ENCODE measurements at places on chromosomes 3 and 15.

DNA sequence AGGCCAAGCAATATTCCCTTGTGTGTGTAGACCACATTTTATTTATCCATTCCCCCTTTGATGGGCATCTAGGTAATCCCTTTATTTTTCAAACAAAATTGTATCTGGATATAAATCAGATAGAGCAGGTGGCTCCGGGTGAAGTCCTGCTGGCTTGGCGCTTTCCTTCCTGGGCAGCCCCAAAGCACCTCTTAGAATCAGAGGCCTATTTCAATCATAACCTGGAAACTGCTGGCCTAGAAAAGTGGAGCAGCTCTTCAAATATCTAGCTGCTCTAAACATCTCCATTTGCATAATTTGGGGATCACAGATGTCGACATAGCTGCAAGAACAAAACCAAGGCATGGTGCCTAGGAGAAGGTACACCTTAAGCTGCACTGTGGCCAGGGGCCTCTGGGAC is 40.2 kb downstream of the RASGRF1 start:
- DNase-seq: no peak

DNA sequence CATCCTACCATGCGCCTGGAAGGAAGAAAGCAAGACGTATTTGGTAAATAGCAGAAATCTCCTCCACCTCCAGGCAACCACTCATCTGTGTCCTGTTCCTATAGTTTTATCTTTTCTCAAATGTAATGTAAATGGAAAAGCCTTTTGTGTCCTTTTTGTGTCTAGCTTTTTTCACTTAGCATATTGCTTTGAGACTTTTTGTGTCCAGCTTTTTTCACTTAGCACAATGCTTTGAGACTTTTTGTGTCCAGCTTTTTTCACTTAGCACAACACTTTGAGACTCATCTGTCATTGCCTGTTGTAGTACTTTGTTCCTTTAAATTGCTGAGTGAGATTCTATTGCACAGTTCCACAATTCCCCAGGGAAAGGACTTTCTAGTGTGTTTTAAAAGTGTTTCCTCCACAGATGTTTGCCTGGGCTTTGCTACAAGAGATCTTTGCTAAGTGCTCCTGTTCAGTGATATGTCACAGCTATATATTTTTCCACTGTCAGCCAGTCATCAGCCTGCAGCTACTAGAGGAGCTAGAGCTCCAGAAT is 27.9 kb upstream of the MUC13 start:
- no peak for DNase-seq

GRCh38 chr3:39378088-39378487 is 5.1 kb upstream of the SLC25A38 start:
- DNase-seq: no peak

DNA sequence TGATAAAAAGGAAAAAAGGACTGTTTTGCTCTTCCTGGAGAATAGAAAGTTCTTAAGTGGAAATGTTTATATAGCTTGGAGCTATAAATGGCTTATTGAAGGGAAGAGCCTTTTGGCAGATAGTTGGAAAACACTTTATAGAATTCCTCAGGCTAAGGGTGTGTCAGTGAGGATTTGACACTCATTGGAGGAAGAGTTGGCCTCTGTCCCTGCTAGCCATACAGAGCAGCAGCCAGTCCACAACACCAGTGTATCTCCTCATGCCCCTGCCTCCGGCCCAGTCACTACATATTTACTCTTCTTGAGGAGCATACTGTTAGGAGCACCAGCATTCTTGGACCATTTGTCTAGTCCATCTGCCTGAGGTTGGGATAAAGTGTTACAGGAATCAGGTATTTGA is 36.2 kb downstream of the KLHL18 start:
- no peak for DNase-seq

GRCh38 chr3:139234491-139234890 is 109.3 kb upstream of the MRPS22 start:
- no peak for DNase-seq

- DNase-seq: no peak
These were observed 75.6 kb downstream of the UBP1 start for GRCh38 chr3:33364531-33365128.

DNA sequence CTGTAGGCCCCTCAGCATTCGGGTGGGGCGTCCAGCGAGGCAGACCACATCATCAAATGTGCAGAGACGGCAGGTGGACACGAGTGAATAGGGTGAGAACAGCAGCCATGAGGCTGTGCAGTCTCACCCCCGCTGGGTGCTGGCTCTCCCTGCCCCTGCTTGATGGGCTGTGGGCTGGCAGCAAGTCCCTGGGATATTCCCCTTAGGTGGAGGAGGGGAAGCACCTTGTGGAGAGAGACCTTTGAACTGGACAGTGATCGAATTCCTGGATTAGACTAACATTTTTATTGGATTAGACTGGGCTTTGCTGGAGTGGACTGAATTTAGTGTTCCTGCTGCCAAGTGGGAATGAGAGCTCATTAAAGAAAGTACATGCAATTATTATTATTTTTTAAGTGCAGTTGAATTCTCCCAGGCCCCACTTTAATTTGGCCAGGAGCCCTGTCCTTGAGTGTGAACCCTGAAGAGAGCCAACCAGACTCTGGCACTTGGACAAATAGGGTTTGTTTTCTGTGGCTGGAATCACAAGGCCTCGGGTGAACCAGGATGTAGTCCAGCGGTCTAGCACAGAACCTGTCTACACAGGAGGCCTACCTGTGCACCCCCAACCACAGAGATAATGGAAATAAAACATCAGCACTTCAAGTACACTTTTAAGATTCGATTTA is 193.1 kb downstream of the ABHD5 start:
- no peak for DNase-seq

Measured in GOT3 (cell line).